Stimulated activated CD4-positive, alpha-beta T cell treated with anti-CD3 and anti-CD28 coated beads, Interleukin-1b, Interleukin-23, amount 100 ng/mL, for 4 hours (primary cell): ENCODE measurements at places on chromosomes 6 and 20.

DNA sequence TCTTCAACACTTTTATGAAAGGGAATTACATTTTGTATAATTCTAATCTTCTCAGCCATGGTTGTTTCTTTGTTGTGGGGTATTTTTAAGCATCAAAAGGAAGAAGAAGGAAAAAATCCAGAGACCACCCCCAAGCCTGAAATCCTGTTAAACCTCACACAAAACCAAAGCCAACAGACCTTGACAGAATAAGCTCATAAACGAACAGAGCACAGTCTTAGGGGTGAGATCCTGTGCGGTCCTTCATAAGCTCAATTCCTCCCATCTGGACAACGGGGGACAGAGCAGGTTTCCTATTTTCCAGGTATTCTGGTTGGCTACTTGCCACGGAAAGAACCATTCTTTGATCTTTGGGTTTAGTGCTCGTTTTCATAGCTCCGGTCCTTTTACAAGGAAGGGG, 151.3 kb upstream of the SULF2 start:
- DNase-seq: no peak

DNA sequence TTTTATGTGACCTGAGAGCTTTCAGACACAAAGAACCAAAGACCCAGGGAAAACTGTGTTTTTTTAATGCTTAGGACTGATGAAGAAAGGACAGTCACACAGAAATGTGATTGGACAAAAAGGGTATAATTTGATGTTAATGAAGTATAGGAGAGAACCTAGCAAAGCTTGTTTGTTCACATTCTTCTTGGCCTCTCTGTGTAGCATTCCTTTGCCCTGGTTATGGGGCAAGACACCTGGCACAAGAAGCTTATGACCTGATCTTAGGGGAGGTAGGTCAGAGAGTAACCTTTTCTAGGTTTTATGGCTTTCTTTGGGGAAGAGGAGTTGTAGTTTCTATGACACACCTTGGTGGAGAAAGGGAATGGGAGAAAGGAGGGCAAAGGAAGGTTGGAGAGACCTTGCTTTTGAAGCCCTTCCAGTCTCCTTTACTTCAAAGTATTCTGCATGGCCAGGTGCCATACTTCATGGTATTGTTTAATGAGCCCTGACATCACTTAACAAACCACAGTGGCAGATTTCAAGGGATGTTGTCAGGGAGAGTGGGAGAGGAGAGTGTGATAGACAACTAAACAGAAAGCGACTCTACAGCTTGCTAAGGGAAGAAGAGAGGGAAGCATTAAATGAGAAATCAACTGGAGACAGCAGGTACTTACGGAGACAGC, 701.8 kb upstream of the FLRT3 start:
- DNase-seq: no peak

DNA sequence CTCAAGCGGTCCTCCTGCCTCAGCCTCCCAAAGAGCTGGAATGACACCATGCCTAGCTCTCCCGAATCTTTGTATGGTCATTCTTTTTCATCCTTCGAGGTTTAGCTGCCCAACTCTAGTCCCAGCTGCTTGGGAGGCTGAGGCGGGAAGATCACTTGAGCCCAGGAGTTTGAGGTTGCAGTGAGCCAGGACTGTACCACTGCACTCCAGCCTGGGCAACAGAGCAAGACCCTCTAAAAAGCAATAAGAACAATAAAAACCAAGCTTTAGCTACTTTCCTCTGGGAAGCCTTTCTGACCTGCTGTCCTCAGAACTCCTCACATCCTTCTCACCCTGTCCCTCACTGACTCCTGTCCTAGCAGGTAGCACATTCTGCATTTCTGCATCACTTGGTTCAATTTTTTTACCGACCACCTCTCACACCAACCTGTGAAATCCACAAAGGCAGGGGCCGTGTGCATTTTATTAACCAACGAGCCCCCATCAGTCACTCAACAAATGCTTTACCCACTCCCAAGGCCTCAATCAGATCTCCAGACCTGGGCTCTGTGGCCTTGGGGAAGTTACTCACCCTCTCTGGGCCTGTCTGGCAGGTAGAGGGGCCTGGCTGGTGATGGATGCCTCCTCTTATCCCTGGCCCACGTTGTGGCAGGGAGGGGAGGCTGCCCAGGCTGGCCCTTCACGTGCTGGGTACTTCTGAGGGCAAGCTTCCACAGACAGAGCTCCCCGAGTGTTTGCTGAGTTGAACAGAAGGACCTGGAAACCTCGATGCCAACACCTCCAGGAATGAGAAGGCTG, 14.7 kb upstream of the SRC start:
- DNase-seq: no peak

- no peak for DNase-seq
These were observed 93.8 kb downstream of the GPR63 start for GRCh38 chr6:96743496-96743895.

DNA sequence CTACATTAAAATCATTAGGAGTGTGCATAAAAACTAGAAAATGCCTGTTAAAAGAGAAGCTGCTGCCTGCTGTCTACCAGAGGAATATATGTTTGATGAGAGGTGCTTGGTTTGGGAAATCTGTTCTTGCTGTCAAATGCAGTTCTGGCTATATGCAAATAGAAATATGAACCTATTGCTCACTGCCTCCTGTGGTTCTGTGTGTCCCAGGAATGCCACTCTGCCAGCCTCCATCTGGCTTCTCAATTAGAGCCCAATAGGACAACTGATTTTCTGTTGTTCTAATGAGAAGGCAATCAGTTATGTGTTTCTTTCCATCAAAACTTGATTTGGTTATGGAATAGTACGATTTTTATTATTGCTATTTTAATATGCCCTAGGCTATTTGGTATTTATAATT, 759.7 kb downstream of the HDGFL1 start:
- DNase-seq: no peak
